ENCODE measurements at places on chromosomes 7 and 10. TPM values are rescaled to one million over a fixed set of nuclear protein-coding genes. Genes with fewer than 3 reads are reported as not detected.

GRCh38 chr7:32631021-32631420, 135.7 kb downstream of the AVL9 start:
- no peak for DNase-seq

GRCh38 chr10:116612107-116612769, 8.5 kb upstream of the PNLIPRP2 start:
- DNase-seq: no peak

GRCh38 chr7:30846378-30846777, 65.3 kb upstream of the AQP1 start:
- DNase-seq: peak; percentile 88

GRCh38 chr7:50793947-50794570, 11.4 kb upstream of the GRB10 start:
- DNase-seq: no peak

Gene GALNT17
- not detected for polyA plus RNA-seq

DNA sequence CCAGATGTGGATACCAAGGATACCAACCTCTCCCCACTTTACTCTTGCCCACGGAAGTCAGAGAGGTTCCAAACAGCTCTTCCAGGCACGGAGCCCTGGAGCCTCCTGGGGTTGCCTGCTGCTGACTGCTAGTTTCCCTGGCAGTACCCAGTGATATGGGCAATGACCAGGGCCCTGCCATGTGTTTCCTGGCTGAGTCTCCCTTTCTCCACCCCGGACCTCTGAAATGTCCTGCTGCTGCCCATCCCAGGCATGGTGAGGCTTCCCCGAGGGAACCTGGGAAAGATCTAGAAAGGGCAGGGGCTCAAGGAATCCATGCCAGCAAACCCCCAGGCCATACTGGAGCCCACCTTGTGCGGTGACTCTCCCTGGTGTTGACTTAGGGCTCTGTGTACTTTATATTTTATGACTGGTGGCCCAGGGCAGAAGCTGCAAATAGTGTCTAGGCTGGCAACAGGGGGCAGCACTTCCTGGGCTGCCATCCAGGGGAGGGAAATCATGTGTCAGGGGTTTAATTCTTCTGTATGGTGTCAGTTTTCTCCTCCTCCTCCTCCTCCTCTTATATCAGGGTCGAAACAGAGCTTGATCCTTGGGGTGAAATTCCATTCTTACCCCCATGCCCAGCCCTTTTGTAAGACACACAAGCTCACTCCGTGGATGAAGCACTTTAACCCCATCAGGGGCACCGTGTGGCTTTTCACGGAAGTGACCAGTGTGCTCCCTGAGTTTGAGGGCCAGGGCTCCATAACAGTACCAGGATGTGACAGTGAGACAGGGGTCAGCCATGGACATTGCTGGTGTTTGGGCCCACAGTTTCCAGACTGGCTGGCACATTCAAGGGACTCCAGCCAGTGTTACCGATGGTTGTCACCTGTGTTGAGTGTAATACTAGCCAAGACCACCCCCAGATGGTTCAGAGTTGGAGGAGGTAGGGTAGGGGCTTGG, 62.4 kb upstream of the GDF10 start:
- no peak for DNase-seq

- DNase-seq: peak; percentile 85
Measured at GRCh38 chr10:11884706-11885423, 61.7 kb downstream of the PROSER2 start.
